Activated T-helper 1 cell treated with anti-CD3 and anti-CD28 coated beads, Interleukin-2, amount 50 U/mL, for 16 hours (primary cell): ENCODE measurements at places on chromosomes 5 and 9.

DNA sequence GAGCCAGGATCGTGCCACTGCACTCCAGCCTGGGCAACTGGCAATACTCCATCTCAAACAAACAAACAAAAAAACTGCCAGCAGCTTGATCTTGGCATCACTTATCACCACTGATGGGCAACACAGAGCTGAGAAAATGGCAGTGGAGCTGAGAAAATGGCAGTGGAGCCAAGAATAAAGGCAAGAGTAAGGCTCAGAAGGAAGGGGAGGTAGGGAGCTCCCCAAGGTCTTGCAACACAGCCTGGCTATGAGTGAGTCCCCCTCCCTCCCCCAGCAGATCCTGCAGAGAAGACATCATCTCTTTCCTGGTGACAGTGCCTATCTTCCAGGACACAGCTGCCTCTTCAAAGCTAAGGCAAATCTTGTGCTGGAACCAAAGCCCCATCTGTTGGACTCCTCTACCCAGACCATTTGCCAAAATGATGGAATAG lies 70.3 kb downstream of the UGCG start:
- DNase-seq = no peak

- no peak for DNase-seq
Observed at GRCh38 chr5:95739857-95740256, 8.7 kb downstream of the RHOBTB3 start.

DNA sequence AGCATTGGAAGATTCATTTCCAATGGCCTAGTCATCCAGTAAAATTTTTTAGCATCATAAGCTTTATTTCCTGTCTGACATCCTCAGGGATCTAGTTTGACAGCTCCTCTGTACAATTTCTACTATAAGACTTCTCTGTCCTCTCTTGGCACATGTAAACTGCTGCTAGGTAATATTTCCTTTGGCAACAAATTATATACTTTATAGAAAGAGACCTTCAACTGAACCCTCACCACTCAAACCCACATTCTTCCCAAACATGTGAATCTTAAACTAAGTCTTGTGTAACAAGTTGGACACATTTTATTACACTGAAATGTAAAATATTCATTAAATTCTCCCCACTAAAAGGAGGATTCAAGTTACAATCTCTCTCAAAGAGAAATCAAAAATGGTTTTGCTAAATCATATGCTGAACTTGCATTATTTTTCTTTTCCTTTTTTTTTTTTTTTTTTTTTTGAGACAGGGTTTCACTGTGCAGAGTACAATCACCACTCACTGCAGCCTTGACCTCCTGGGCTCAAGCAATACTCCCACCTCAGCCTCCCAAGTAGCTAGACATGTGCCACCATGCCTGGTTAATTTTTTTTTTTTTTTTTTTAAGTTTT lies 36.9 kb downstream of the SCAI start:
- no peak for DNase-seq

DNA sequence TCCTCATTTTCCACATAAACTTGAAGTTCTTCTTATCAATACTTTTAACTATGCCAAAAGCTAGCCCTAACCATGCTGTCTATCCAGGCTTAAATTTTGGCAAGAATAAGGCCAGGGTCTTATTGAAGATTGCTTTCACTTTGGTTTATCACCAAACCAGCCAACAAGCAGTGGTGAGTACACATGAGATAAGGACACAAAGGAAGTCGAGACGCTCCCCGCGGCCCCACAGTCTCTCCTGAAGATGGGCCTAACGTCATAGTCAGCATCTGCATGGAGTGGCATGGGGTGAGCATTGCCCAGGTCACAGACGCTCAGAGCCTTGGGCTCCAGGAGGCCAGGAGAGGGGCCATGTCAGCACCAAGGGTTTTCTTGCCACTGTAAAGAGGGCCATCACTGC lies 80.3 kb downstream of the ATPSCKMT start:
- DNase-seq = no peak

DNA sequence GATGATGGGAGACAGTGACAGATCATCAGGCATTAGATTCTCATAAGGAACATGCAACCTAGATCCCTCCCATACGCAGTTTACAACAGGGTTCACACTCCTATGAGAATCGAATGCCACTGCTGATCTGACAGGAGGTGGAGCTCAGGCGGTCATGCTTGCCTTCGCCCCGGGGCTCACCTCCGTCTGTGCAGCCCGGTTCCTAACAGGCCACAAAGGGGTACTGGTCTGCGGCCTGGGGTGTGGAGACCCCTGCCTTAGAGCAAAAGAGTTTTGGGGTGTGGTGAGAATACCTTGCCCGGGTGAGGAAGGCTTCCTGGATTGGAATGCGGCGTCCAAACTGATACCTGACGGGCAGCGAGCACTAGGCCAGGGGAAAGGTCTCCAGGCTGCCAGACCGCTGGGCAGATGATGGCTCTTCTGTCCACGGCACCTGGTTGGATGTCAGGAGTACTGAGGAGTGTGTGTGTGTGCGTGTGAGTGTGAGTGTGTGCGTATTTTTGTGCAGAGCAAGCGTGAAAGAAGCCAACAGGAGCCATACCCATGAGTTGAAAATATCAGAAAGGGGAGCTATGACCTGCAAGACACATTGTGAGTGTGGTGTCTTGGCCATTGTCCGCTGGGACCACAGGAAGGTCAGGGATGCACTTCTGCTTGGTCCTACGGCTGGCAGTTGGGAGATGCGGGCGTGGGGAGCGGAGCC lies 55.4 kb downstream of the ACER2 start:
- DNase-seq = no peak

- DNase-seq = no peak
Observed at GRCh38 chr5:15783734-15784133, 283.8 kb downstream of the FBXL7 start.

DNA sequence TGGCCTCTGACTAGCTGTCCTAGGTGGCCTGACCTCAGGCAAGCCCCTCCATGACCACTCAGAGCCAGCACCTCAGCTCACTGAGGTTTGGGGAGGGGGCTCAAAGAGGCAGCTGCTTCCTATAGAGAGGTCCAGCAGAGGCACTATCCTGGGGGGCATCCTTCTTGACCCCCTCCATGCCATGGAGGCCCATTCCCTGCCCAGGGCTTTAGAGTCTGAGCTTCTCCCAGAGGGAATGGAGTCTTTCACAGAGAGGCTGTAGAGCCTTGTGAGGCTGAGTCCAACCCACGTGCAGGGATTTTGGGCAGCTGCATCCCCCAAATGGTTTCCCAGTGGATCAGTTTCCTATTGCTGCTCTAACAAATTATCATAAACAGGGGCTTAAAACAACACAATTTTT lies 16.9 kb downstream of the IRF1 start:
- no peak for DNase-seq

GRCh38 chr5:116389601-116390000 lies 185.0 kb downstream of the SEMA6A start:
- no peak for DNase-seq

DNA sequence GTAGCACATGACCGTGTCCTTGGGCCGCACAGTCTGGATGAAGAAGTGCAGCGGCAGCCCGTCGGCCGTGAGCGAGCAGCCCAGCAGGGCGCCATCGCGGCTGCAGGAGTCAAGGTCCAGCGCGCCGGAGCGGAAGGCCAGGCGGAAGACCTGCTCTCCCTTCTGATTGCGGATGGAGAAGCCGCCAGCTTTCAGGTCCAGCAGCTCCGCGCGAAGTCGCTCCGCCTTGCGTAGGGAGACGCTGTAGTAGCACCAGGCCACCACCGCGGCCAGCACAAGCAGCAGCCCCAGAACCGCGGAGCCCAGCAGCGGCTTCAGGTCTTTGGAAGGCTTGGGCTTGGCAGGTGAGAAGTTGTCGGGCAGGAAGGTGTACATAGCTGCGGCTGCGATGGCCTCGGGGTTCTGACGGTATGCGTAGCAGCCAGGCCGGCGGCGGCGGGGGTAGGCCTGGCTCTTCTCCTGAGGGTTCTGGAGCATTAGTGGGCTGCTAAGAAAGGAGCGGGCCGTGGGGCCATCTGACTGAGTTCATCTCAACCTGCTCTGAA lies 4.2 kb downstream of the MYORG start:
- DNase-seq = no peak

GRCh38 chr9:117415358-117415914 lies 579 bp upstream of the ASTN2 start:
- DNase-seq = no peak

DNA sequence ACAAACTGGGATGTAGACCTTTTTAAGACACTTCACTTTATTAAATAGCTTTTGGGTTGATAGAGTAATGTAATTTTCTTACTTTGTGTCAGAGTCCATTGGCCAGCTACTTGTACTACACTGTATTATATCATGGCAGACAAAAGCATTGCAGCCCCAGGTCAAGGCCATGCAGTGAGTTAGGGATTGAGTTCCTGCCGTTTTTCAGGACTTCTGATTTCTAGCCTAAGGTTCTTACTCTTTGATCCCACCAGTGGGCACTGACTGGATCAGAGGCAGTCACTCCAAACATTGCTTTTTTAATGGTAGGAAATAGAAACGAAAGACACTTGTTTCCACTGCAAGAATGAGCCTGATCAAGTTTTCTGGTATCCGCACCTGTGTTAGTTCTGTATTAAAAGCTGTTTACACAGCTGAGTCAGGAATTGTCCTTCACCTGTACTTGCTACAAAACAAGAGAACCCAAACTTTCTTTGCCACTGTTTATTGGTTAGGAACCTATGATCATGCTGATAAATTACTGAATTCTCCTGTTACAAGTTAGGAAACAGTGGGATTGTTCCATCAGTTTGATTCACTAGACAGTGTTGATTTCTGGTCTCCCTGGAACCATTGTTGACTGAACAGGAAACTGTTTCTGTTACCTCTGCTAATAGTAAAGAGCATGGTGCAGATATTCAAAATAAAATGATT lies 22.1 kb downstream of the LRRC70 start:
- no peak for DNase-seq

DNA sequence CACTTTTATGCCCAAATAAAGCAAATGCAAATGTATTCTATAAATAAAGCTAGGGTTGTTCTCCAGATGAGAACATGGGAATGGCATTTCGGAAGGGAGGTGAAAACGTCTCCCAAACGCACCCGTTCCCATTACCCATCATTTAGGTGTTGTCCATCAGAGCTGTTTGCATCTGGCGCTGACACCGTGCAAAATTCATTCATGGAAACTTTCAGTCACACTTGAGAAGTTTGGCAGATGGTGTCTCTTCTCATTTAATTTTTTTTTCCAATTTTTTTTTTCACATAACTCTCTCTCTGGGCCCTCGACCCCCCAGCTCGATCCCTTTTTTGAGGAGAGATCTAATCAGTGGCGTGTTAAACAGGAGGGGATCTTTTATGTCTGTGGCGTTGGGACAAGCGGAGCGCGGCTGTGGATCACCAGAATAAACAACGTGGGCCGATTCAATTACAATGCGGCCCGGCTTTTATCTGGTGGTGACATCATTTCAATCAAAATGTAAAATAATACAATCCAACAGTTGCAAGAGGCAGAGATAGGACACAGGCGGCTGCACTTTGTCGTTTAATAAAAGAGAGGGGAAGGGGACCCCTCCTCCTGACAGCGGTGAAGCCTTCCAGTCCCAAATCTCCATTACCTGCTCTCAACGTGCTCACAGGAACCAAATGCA lies 246.1 kb upstream of the IRX4 start:
- DNase-seq = no peak

DNA sequence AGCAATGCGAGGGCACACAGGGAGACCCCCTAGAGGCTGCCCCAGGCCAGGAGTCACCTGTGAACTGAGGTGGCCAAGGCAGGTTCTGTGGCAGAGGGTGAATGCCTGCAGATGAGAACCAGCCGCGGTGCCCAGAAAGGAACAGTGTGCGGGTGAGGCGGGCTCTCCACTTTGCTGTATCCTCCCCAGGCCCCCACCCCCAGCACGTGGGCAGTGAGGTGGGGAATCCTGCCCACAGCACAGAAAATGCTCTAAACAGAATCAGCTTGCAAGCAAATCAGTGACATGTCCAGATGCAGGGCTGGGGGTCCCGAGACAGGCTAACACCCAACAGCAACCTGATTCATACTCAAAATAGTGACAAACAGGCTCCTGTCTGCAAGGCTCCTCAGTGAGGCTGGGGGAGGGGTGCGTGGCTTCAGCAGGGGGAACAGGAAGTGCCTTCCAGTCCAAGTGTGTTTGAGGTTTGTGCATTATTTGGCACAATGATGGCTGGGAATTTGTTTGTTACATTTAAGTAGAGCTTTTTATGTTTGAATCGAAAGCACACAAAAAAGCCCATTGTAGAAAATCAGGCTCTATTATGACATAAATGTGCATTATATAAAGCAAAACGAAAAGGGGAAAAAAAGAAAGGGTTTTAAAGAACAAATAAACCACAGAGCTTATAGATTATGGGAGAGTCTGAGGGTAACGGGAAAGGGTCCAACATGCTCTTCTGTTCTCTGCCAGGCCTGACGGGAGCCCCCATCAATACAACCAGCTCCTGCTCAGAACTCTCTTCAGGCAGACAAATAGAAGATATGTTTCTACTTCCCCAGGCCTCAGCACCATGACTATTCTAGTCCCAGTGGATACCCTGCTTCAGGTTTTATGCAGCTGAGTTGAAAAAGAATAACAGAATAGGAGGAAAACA lies 201.3 kb downstream of the HSD17B3 start:
- DNase-seq = no peak

DNA sequence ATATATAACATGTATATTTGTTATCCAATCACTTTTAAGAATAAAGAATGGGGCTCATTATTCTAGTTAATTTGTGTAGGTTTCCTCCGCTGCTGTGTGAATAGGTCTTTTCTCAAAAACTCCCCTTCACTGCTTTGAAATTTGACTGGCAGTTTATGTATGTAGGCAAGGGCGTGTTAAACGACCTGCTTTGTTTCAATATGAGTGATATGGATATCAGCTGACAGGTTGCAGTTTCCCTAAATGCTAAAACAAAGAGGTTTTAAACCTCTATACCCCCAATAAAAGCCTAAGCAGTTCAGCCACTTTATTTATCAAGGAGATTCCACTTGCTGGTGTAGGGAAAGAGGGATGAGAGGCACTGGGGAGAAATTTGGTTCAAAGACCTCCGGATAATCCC lies 159.6 kb downstream of the TMEM167A start:
- DNase-seq = no peak

DNA sequence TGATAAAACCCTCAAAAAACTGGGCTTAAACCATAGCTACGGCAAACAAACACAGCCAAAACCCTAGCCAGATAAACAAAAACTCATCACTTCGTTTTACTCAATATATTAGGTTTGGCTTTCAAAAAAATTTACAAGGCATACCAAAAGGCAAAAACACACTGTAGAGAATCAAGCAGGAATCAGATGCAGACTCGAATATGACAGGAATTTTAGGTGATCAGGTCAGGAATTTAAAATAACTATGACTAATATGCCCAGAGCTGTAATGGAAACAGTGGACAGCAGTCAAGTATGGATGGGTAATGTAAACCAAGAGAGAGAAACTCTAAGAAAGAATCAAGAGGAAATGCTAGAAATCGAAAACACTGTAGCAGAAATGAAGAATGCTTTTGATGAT lies 26.5 kb upstream of the DOCK2 start:
- no peak for DNase-seq
